ENCODE measurements at places on chromosomes 3 and 15. TPM values are rescaled to one million over a fixed set of nuclear protein-coding genes. Genes with fewer than 3 reads are reported as not detected.

The CCR3 gene
- not detected for total RNA-seq

The NME9 gene
- total RNA-seq = not detected

The CMTM8 gene
- 0.78 TPM for total RNA-seq

The P2RY13 gene
- total RNA-seq = not detected

The CPNE4 gene
- total RNA-seq = not detected

The FGD5 gene
- 0.20 TPM for total RNA-seq

The CLDN18 gene
- total RNA-seq = not detected

The GP9 gene
- total RNA-seq = not detected

The PIERCE2 gene
- 3.1 TPM for total RNA-seq

Measured in smooth muscle cell of the pulmonary artery (primary cell).